Esophagus mucosa (tissue), 1 donor: ENCODE measurements at places on chromosomes 6 and 20. TPM values are rescaled to one million over a fixed set of nuclear protein-coding genes. Genes with fewer than 3 reads are reported as not detected.

The TBC1D20 gene
- total RNA-seq, result 18.8 TPM

The LAMA2 gene
- total RNA-seq, result 3.1 TPM

The PROKR2 gene
- total RNA-seq, result not detected

The OLIG3 gene
- not detected for total RNA-seq

The TAF8 gene
- 13.8 TPM for total RNA-seq

The ADTRP gene
- total RNA-seq, result 0.72 TPM

The RBM12 gene
- total RNA-seq, result 58.0 TPM

The FABP7 gene
- total RNA-seq, result not detected

The TLDC2 gene
- 0.20 TPM for total RNA-seq

The TRIM15 gene
- not detected for total RNA-seq

The RGS17 gene
- 1.6 TPM for total RNA-seq

The DHX35 gene
- 6.3 TPM for total RNA-seq

The TMEM200A gene
- total RNA-seq, result 0.16 TPM

The THBS2 gene
- 50.0 TPM for total RNA-seq

The HLA-DMA gene
- 16.2 TPM for total RNA-seq

The ACSS1 gene
- 6.7 TPM for total RNA-seq

The DLL1 gene
- total RNA-seq, result 10.4 TPM

The DEFB132 gene
- not detected for total RNA-seq
